Substantia nigra (tissue), 51 donors: ENCODE measurements at places on chromosomes 13 and 19.

- no peak for DNase-seq
Observed at GRCh38 chr19:43789029-43789428, 8.3 kb upstream of the KCNN4 start.

- peak; percentile 28 for DNase-seq
Observed at GRCh38 chr19:43651758-43652545, 12.3 kb upstream of the CADM4 start.

DNA sequence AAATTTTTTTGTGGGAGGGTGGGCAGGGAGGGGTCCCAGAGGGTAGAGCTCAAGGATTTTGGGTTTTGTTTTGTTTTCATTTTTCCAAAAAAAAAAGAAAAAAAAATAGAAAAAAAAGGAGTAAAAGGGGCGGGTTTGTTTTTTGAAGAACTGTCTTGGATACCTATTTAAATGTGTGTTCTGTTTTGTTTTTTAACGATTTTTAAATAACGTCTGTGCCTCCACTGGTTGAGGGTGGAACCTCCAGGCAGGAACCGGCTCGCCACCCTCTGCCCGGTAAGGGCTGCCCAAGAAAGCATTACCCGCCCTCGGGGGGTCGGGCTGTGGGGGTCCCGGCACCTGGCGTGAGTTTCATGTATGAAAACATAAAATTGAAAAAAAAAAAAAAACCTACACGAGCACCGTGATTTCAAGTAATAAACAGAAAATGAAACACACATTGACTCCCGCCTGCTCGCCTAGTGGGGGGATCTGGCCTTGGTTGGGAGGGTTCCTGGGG is 10.4 kb downstream of the MIDN start:
- no peak for DNase-seq

DNA sequence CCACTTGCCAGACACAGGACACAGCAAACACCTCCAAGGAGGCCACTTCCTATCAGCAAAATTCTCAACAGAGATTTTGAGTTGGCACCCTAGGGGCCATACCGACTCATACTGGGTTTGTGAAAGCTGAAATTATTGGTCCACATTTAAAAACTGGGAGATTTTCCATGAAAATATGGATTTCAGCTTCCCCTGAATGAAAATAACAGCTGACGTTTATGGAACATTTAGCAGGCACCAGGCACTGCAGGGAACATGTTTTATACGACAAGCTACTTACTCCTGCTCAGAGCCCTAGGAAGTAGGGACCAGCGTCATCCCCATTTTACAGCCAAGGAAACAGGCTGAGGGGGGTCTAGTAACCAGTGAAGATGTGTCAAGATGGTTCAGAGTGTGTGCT is 169.3 kb downstream of the IER2 start:
- DNase-seq = no peak

GRCh38 chr19:47132194-47132852 is 1.7 kb downstream of the SAE1 start:
- DNase-seq = no peak

DNA sequence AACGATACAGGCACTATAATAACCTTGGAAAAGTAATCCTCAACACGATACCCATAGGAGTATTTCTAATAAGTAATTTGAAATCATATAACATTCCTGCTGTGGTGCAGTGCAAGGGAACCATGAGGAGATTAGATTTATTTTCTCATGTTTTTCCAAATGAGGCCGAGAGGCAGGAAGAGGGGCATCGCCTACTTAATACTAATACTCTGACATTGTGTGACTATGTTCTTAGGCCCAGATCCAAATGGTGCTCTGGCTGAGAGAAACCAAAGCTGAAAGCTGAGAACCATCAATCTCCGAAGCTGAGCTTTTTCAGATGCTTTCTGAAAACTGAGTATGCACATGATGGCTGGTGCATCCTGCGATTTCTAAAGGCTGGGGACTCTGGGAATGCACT is 248.0 kb upstream of the MAB21L1 start:
- no peak for DNase-seq
